ENCODE measurements at places on chromosomes 13 and 19.
A peak's percentile ranks its signal among the peaks of the same experiment; 100 is the strongest.

DNA sequence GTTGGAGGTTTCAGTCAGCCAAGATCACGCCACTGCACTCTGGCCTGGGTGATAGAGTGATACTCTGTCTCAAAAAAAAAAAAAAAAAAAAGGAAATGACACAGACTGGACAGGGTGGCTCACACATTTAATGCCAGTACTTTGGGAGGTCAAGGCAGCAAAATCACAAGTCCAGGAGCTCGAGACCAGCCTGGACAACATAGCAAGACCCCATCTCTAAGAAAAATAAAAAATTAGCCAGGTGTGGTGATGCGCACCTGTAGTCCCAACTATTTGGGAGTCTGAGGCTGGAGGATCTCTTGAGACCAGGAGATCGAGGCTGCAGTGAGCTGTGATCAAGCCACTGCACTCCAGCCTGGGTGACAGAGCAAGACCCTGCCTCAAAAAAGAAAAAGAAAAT is 22.6 kb upstream of the NAPA start:
- H3K27ac ChIP-seq = no peak overlapping the region
- H3K27me3 ChIP-seq = no peaks in the 10 kb centered on the region
- DNase-seq = no peak
- H3K36me3 ChIP-seq = no peaks in the 10 kb centered on the region
- H3K4me1 ChIP-seq = peaks cover 24% of the 10 kb centered on the region

DNA sequence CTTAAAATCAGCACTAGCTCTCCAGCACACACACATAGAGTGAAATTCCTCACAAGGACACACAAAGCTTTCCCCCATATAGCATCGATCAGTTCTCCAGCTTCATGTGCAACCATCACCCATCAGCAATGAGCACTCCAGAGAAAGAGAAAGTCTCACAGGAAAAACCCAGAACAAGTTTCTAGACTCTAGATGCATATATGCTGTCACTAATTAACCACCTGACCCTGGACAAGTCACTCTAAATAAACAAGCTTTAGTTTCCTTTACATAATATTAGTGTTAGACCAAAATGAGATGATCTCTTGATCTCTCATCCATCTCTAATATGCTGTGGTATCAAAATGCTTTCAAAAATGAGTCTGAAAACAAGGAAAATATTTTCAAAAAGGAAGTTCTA is 81.2 kb downstream of the TBC1D4 start:
- H3K4me3 ChIP-seq = no peak overlapping the region
- H3K27me3 ChIP-seq = peaks cover 8% of the 10 kb centered on the region
- no peaks in the 10 kb centered on the region for H3K4me1 ChIP-seq
- DNase-seq = no peak
- no peak overlapping the region for H3K27ac ChIP-seq

DNA sequence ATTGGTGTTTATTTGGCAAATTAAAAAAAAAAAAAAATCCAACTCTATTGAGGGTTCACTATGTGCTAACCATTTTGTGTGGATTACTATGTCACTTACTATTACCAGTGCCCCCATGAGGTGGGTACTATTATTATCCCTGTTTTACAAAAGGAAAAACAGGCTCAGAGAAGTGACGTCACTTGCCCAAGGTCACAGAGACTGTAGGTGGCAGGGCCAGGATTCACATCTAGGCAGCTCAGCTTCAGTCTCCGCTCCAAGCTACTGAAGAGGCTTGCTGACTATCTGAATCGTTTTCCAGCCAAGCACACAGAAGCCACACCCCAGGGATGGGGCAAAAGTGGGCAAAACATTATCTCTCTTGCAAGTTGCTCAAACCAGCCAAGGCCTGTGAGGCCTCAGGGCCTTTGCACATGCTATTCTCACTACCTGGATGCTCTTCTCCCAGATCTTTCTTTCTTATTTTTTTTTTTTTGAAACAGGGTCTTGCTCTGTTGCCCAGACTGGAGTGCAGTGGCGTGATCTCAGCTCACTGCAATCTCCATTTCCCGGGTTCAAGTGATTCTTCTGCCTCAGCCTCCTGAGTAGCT is 4.8 kb upstream of the ANGPTL8 start:
- no peaks in the 10 kb centered on the region for H3K36me3 ChIP-seq
- H3K27ac ChIP-seq = no peak overlapping the region
- no peak for DNase-seq
- H3K27me3 ChIP-seq = no peaks in the 10 kb centered on the region
- H3K4me1 ChIP-seq = no peaks in the 10 kb centered on the region
- no peak overlapping the region for H3K4me3 ChIP-seq

DNA sequence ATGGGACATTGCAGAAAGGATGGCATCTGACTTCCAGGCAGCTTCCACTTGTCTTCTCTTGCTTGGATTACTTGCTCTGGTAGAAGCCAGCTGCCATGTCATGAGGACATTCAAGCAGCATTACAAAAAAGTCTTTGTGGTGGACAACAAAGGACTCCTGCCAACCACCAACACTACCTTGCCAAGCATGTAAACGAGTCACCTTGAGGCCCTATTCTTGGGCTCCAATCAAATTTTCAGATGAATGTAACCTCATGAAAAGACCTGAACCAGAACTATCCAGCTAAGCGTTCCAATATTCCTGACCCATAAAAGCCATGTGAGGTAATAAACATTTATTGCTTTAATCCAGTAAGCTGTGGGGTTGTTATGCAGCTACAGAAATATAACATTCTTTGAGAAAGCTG is 12.5 kb downstream of the PROSER1 start:
- H3K27ac ChIP-seq = no peak overlapping the region
- no peaks in the 10 kb centered on the region for H3K27me3 ChIP-seq
- no peak for DNase-seq
- H3K36me3 ChIP-seq = peaks cover 3% of the 10 kb centered on the region
- H3K4me1 ChIP-seq = no peaks in the 10 kb centered on the region

DNA sequence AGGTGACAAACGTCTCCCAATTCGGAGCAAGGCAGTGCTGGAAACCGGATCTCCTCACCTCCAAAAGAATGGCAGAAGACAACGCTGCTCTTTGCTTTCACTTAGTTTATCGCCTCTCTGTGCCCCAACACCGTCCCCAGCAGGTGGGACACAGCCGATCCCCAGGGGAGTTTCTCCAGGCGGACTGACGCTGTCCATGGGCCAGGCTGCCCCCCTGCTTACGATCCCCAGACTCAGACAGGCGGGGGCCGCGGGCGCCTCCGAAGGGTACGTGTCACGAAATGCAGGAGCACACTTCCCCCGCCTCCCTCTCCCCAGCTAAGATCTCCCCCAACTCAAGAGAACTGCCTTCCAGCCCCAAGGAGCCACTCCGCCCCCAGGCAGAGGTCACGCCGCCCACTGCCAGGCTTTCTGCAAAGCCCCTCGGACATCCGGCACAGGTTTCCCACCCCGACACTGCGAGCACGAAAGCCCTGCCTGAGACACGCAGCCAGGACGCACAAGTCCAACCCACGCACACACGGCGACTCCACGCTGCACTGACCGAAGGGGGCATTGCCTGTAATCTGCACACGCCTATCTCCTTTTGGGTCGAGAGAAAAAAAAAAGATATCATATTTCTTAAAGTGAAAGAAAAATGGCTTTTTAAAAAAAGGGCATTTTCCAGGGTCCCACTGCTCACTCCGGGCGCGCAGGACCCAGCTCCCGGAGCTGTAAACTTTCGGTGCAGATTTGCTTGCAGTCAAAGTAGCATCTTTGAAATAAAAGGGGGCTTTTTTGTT is 2.0 kb downstream of the SPRY2 start:
- H3K4me1 ChIP-seq = peaks cover 17% of the 10 kb centered on the region
- no peak overlapping the region for H3K27ac ChIP-seq
- no peak overlapping the region for H3K4me3 ChIP-seq
- peaks cover 1% of the 10 kb centered on the region for H3K36me3 ChIP-seq

- no peak overlapping the region for H3K4me3 ChIP-seq
- no peaks in the 10 kb centered on the region for H3K4me1 ChIP-seq
- no peak overlapping the region for H3K27ac ChIP-seq
These were observed 405.7 kb upstream of the SLC10A2 start for GRCh38 chr13:103471896-103472295.

DNA sequence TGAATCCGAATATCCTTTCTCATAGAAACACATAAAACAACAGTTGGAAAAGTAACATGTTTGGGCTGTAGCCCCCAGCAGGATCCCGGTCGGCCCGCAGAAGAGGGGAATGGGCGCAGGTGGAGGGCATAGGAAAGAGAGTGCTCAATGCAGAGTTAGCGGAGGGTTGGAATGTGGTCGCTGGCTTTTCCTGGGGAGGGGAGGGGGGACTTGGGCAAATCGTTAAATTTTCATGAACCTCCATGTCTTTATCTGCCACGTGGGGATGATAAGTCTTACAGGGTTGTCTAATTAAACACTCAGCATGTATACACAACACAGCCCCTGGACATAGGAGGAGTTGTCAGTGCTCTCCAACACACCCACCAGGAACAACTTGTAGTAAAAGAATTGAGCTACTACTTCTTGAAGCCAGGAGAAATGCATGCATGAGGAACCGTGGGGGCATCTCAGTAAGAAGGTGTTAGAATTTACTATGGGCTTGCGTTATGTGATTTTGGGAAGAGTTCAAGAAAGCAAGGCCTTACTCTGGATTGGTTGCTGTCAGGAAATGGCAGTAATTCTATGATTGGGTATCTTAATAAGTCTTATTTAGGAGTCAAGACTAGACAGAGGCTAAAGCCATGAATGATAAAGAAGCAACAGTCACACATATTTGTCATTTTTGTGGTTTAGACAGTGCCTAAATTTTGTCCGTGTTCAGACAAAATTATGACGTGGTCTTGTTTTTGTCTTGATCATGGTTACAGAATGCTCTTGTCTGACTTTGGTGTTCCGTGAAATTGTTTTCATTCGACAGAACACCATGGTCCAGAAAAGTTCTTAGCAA is 671 bp upstream of the SLC46A3 start:
- no peaks in the 10 kb centered on the region for H3K27me3 ChIP-seq
- peaks cover 27% of the 10 kb centered on the region for H3K4me1 ChIP-seq
- H3K36me3 ChIP-seq = no peaks in the 10 kb centered on the region
- peak overlapping the region; percentile 99 for H3K4me3 ChIP-seq

DNA sequence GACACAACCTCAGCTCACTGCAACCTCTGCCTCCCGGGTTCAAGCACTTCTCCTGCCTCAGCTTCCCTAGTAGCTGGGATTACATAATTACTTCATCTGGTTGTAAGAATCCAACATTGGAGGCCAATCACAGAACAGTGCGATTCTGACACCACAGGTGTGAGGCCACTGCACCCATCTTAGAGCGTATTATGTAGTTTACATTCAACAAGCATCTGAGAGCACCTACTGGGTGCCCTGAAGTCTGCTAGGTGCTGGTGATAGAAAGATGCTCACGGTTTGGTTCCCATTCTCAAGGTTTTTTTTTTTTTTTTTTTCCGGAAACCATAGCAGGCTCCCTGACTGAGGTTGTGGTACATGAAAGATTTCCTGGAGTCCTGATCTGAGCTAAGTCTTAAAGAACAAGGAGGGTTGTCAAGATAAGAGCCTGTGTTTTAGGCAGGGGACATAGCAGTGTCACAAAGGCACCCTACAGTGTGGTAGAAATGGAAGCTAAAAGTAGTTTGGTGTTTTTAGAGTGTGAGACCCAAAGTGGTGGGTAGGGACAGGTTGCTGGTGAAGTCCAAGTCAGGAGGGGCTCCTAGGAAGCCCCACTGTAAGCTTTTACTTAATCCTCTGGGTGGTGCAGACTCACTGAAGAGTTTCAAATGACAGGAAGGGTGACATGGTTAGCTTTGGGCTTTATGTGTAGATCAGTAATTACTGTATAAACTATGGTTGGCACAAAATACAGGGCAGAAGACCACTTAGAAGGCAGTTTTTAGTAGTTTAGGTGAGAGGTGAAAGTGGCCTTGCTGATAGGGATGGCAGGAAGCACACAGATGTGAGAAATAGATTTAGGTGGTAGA is 15.2 kb downstream of the SAE1 start:
- no peaks in the 10 kb centered on the region for H3K27me3 ChIP-seq
- H3K4me1 ChIP-seq = peaks cover 76% of the 10 kb centered on the region
- DNase-seq = no peak
- H3K27ac ChIP-seq = peak overlapping the region; percentile 61
- H3K4me3 ChIP-seq = peak overlapping the region; percentile 18
- H3K36me3 ChIP-seq = peaks cover 20% of the 10 kb centered on the region

- no peak for DNase-seq
- no peaks in the 10 kb centered on the region for H3K4me1 ChIP-seq
- H3K4me3 ChIP-seq = no peak overlapping the region
- H3K27ac ChIP-seq = no peak overlapping the region
- no peaks in the 10 kb centered on the region for H3K27me3 ChIP-seq
- H3K36me3 ChIP-seq = peaks cover 6% of the 10 kb centered on the region
These were observed 49.5 kb downstream of the KDM4B start for GRCh38 chr19:5018224-5019015.

DNA sequence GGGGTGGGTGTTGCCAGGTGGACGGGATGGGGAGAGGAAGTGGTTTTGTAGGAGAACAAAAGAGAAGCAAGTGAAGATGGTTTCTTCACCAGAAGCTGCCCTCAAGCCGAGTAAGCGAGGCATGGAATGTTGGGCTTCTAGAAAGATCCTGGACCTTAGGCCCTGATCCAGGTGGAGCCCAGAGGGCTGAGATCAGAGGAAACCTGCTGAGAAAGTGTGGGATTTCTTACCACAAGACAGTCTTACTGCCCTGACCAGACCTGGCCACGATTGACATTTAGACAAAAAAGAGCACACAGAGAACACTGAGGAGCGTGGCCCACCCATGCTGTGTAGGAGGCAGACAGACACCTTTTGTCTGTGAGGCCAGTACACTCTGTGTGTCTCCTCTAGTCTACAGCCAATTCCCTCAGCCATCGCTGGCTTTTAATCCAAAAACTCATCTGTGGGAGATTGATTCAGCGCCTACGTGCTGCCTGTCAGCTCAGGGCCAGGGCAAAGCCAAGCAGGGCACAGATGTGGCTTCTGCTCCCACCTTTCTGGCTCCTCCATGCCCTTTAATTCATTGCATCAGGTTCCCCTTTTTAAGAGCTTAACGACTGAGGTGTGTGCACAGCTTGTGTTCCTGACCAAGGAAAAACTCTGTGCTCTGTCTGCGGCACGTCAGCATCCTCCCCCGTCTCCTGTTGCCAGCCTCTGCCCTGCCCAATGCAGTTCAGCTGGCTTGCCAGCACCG is 123.3 kb downstream of the AKAP11 start:
- H3K4me1 ChIP-seq = peaks cover 85% of the 10 kb centered on the region
- DNase-seq = peak; percentile 64
- H3K27ac ChIP-seq = peak overlapping the region; percentile 99
- no peaks in the 10 kb centered on the region for H3K27me3 ChIP-seq

- no peaks in the 10 kb centered on the region for H3K36me3 ChIP-seq
- H3K27me3 ChIP-seq = peaks cover 56% of the 10 kb centered on the region
- H3K4me3 ChIP-seq = peak within 1 kb of the TSS; percentile 92
- peaks cover 20% of the 10 kb centered on the region for H3K4me1 ChIP-seq
- peak within 1 kb of the TSS; percentile 84 for H3K27ac ChIP-seq
These were observed at the start of gene MYBPC2 for GRCh38 chr19:50432221-50433028. MYBPC2 (plus strand) TSS chr19:50432892; CDS start chr19:50432954, 62 bp downstream.

DNA sequence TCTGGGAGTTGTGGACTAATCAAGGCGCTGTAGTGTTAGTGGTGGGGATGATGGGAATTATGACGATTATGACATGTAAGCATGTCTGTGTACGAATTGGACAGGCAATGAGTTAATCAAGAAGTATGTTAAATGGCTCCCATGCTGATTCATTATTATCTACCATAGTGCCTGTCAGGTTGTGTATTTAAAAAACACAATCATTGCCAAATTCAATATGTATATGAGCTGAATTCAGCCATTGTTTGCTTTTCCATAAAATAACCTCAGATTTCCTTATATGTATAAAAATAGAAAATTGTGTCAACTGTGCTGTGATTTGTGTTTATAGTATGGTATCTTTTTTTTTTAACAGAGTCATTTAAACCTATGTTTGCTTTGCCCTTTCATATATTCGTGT is 37.1 kb downstream of the PCCA start:
- no peak overlapping the region for H3K4me3 ChIP-seq
- no peaks in the 10 kb centered on the region for H3K27me3 ChIP-seq
- no peak overlapping the region for H3K27ac ChIP-seq
- H3K36me3 ChIP-seq = peaks cover 8% of the 10 kb centered on the region
